ENCODE measurements at places on chromosomes 12 and 14. TPM values are rescaled to one million over a fixed set of nuclear protein-coding genes. Genes with fewer than 3 reads are reported as not detected.
A peak's percentile ranks its signal among the peaks of the same experiment; 100 is the strongest.

GRCh38 chr12:126907900-126908764 is 1358.8 kb upstream of the TMEM132C start:
- H3K4me3 ChIP-seq: no peak overlapping the region
- H3K36me3 ChIP-seq: no peaks in the 10 kb centered on the region
- H3K27me3 ChIP-seq: no peaks in the 10 kb centered on the region
- no peak for DNase-seq
- H3K27ac ChIP-seq: no peak overlapping the region

- no peaks in the 10 kb centered on the region for H3K27me3 ChIP-seq
- no peak overlapping the region for H3K27ac ChIP-seq
- H3K4me1 ChIP-seq: no peaks in the 10 kb centered on the region
- H3K4me3 ChIP-seq: no peak overlapping the region
Observed at GRCh38 chr12:38838056-38838850, 67.1 kb downstream of the CPNE8 start.

GRCh38 chr14:23185063-23185462 is 1.6 kb upstream of the SLC7A8 start:
- no peaks in the 10 kb centered on the region for H3K27me3 ChIP-seq
- no peak overlapping the region for H3K4me3 ChIP-seq
- H3K27ac ChIP-seq: no peak overlapping the region
- DNase-seq: no peak
- H3K4me1 ChIP-seq: peaks cover 14% of the 10 kb centered on the region

DNA sequence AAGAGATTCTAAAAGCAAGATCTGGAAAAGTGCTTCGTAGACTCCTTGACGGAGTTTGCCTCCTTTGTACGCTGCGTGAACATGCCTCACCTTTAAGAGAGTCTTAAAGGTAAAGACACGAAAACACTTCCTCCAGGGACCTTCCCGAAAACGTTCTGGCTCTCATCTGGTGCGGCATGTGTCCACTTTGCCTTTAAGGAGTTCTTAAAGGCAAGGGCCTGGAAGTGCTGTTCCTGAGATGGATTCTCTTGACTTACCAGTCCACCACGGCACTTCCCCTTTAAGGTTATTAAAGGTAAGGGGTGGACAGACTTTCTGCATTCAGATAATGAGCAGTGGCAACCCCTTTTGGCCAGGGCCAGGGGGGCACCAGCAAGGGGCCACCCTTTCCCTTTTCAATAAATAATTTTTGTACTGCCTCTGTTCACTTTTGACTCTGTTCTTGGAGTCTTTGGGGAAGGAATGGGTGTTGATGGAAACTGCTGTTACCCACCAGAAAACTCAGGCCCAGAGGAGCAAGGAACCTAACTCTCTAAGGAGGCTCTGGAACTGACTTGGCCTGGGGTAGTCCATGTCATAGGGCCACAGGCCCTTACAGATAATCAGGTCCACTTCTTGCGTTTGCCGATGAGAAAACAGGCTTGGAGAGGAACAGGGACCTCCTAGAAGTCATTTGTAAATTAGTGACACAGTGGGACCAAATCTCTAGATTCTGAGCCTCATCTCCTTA is 4.4 kb downstream of the REM2 start:
- no peaks in the 10 kb centered on the region for H3K27me3 ChIP-seq
- H3K36me3 ChIP-seq: no peaks in the 10 kb centered on the region
- H3K4me3 ChIP-seq: peak overlapping the region; percentile 67

GPR135 gene
- 4.7 TPM for total RNA-seq

ETV6 gene
- 131 TPM for total RNA-seq

- no peaks in the 10 kb centered on the region for H3K4me1 ChIP-seq
- H3K27me3 ChIP-seq: peaks cover 3% of the 10 kb centered on the region
- H3K4me3 ChIP-seq: no peak overlapping the region
- no peak for DNase-seq
Observed at GRCh38 chr14:72256055-72256454, 323.8 kb downstream of the RGS6 start.

- peaks cover 30% of the 10 kb centered on the region for H3K4me1 ChIP-seq
- no peaks in the 10 kb centered on the region for H3K36me3 ChIP-seq
- no peak overlapping the region for H3K27ac ChIP-seq
- DNase-seq: no peak
- no peak overlapping the region for H3K4me3 ChIP-seq
Observed at GRCh38 chr14:96989306-96989705, 192.1 kb downstream of the VRK1 start.

SSTR1 gene
- total RNA-seq: not detected

- no peaks in the 10 kb centered on the region for H3K4me1 ChIP-seq
- peaks cover 3% of the 10 kb centered on the region for H3K27me3 ChIP-seq
Observed at GRCh38 chr12:12551115-12551514, 11.5 kb downstream of the DUSP16 start.

DNA sequence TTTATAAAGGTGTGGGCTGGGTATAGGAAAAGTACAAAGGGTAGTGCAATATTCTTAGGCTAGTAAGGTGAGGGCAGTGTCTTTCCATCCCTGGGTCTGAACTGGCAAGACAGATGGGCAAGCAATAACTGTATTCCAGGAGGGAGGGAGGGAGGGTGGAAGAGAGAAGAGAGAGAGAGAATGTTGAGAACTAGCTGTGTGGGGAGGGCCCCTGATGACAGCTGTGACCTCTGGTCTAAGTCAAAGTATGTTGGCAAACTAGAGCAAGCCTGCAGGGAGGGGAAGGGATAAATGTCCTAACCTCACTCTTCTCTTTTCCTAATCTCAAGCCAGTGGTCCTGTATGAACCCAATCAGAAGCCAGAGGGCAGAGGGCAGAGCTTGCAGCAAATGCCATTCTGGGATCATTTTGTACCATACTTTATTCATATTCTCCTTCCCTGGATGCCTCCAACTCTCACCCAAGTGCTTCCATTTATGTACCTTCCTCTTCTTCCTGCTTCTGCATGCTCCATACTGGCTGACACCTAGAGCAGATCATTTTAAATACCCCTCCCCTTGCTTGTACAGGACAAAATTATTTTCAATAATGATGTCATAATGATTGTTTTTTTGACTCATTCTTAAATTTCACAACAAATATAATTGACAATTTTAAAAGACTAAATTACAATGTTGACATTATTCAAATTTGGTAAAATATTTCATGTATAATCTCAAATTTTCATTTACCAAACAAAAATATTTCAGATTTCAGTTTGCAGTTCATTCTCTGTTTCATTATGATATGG is 75.9 kb downstream of the AKAP6 start:
- no peaks in the 10 kb centered on the region for H3K27me3 ChIP-seq
- no peak overlapping the region for H3K27ac ChIP-seq
- no peak overlapping the region for H3K4me3 ChIP-seq

DNA sequence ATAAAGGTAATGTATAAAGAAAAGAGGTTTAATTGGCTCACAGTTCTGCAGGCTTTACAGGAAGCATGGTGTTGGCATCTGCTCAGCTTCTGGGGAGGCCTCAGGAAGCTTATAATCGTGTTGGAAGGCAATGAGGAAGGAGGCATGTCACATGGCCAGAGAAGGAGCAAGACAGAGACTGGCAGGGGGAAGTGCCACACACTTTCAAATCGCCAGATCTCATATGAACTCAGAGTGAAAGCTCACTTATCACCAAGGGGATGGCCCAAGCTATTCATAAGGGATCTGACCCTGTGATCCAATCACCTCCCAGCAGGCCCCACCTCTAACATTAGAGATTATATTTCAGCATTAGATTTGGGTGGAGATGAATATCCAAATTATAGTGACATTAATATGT is 26.3 kb downstream of the LDHB start:
- no peaks in the 10 kb centered on the region for H3K27me3 ChIP-seq
- H3K27ac ChIP-seq: no peak overlapping the region
- DNase-seq: no peak
- H3K4me1 ChIP-seq: no peaks in the 10 kb centered on the region

DNA sequence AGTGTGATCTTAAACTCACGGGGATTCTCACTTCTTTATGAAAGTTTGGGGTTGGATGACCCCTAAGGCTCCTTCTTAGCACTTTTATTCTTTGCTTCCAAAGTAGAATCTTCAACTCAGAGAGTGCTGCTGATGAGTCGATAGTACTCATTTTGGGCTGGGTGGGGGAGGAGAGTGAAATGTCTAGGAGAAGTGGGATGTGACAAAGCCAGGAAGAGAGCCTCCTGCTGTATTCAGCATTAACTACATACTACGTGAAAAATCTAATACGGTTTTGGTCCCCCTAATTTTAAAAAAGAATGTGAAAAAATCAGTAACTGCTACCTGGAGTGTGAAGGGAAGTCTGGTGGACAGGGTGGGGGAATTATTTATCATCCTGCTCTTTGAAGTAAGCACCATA is 148.3 kb downstream of the SAMD4A start:
- H3K4me3 ChIP-seq: no peak overlapping the region
- no peaks in the 10 kb centered on the region for H3K36me3 ChIP-seq
- no peak overlapping the region for H3K27ac ChIP-seq

RIMKLB gene
- total RNA-seq: 54.2 TPM

GRCh38 chr12:90829044-90829443 is 125.9 kb downstream of the CCER1 start:
- H3K4me1 ChIP-seq: no peaks in the 10 kb centered on the region
- H3K36me3 ChIP-seq: no peaks in the 10 kb centered on the region
- no peak overlapping the region for H3K4me3 ChIP-seq
- no peaks in the 10 kb centered on the region for H3K27me3 ChIP-seq
- DNase-seq: no peak
- no peak overlapping the region for H3K27ac ChIP-seq

TAS2R8 gene
- not detected for total RNA-seq

DNA sequence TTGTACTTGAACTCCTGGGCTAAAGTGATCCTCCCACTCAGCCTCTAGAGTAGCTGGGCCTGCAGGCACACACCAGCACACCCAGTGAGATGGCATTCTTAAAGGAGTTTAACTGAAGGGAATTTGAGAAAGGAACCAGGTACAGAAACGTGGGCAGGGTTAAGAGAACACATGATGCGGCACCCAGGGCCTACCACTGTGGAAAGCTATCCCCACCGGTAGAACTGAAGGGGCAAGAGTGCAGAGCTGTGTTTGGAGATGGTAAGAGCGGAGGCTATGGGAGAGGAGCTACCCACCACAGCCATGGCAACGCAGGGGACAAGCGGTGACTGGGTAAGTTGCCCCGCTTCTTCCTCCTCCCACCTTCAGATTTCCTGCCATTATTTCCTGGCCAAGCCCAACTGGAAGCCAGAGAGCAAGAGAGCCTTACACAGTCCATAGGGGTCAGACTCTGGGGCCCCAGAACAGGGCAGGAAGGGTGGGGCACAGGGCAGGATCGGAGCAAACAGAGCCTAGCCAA is 46.5 kb downstream of the SOCS2 start:
- H3K4me1 ChIP-seq: no peaks in the 10 kb centered on the region
- H3K4me3 ChIP-seq: no peak overlapping the region
- DNase-seq: no peak
- no peaks in the 10 kb centered on the region for H3K36me3 ChIP-seq
- no peak overlapping the region for H3K27ac ChIP-seq
- no peaks in the 10 kb centered on the region for H3K27me3 ChIP-seq

DNA sequence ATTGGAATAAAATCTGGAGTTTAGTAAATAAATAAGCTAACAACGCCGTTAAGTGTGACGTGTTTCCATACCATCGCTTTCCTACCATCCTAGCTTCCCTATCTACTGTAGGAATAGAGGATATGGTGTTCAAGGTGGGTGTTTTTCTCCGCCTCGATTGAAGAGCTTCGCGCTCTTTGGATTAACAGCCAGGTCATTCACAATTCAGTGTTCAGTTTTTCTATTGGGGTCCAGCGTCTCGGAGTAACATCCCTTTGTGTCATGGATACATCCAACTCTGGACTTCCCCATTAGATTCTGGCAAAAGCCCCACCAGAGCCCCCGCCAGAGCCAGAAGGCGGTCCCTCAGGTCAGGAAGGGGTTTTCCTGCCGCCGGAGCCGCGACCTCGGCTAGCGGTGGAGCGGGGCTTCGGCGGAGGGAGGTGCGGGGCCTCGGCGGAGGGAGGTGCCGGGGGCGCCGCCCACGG is 1.2 kb upstream of the SRGAP1 start:
- peaks cover 8% of the 10 kb centered on the region for H3K4me1 ChIP-seq
- peak overlapping the region; percentile 61 for H3K4me3 ChIP-seq
- no peaks in the 10 kb centered on the region for H3K36me3 ChIP-seq
- no peak for DNase-seq
- no peaks in the 10 kb centered on the region for H3K27me3 ChIP-seq

GRCh38 chr12:48861111-48861510 is 4.6 kb downstream of the RND1 start:
- DNase-seq: no peak
- peaks cover 19% of the 10 kb centered on the region for H3K4me1 ChIP-seq
- no peaks in the 10 kb centered on the region for H3K36me3 ChIP-seq
- no peak overlapping the region for H3K27ac ChIP-seq
- H3K27me3 ChIP-seq: no peaks in the 10 kb centered on the region

ADCK1 gene
- total RNA-seq: 10.6 TPM

SLC10A1 gene
- not detected for total RNA-seq

DNA sequence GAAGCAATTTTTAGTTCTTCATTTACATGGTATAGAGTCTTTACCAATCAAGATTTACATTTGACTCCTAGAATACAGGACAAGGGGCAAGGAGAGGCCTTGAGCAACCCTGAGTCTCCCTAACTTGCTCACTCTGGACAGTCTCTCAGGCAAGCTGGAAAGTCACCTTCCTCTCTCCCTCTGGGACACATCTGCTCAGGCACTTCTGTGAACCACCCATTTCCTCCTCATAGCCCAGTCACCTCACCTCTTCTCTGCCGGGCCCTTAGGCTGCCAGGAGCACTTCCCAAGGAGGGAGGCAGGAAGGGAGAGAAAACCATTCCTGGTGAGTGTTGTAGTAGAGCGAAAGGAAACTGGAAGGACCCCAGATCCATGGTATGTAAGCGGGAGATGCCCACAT is 202.8 kb downstream of the TTC7B start:
- H3K4me1 ChIP-seq: no peaks in the 10 kb centered on the region
- no peak overlapping the region for H3K4me3 ChIP-seq
- H3K36me3 ChIP-seq: no peaks in the 10 kb centered on the region
- H3K27me3 ChIP-seq: no peaks in the 10 kb centered on the region
- DNase-seq: no peak

GRCh38 chr12:47189728-47190127 is 110.0 kb upstream of the AMIGO2 start:
- peaks cover 63% of the 10 kb centered on the region for H3K4me1 ChIP-seq
- DNase-seq: no peak
- H3K27ac ChIP-seq: no peak overlapping the region
- no peak overlapping the region for H3K4me3 ChIP-seq

DNA sequence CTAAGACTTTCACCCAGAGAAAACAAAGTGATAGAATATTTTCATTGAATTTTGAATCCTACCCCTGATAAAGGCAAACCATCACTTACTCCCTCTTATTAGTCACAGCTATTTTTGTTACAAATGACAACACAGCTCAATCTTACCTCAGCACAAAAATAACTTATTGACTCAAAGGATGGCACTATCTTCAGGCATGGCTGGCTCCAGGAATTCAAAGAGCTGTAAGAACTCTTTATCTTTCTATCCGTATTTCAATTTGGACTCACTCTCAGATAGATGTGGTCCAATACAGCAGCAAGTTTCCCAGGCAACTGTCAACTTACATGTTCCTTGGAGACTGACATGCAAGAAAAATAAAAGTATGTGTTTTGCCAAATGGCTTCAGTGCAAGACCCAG is 709.4 kb upstream of the MDGA2 start:
- H3K36me3 ChIP-seq: no peaks in the 10 kb centered on the region
- no peak overlapping the region for H3K4me3 ChIP-seq
- no peak for DNase-seq
- no peaks in the 10 kb centered on the region for H3K27me3 ChIP-seq
- no peaks in the 10 kb centered on the region for H3K4me1 ChIP-seq

ACRBP gene
- total RNA-seq: 12.3 TPM

PLEK2 gene
- total RNA-seq: not detected
